ENCODE measurements at places on chromosomes 3 and 15.

DNA sequence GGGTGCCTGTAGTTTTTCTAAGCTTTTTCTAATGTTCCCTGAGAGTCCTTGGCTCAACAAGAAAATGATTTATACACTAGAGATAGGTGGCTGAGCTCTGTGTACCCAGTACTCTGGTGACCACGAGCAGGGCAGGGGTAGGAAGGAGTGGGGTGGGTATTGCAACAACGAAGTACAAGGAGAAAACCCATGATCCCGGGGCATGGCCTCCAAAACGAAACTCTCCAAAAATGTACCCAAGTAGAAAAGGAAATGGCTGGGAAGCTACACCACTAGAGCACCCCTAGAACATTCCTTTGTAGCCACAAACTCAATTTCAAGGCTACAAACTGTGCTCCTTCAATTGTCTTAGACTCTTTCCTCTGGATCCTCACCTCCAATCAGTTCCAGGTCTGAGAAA, 138.9 kb downstream of the DUT start:
- no peak for DNase-seq

GRCh38 chr15:99100245-99101173, 4.4 kb upstream of the SYNM start:
- peak; percentile 85 for DNase-seq

- no peak for DNase-seq
Observed at GRCh38 chr15:51223771-51224229, 114.6 kb downstream of the CYP19A1 start.

- no peak for DNase-seq
Observed at GRCh38 chr3:151135541-151136337, 50.3 kb downstream of the MED12L start.

- peak; percentile 51 for DNase-seq
Observed at GRCh38 chr3:19866751-19867347, 67.2 kb downstream of the EFHB start.

- DNase-seq: no peak
Observed at GRCh38 chr3:29333576-29333975, 52.7 kb downstream of the RBMS3 start.

All from H9 (cell line).